ENCODE measurements at places on chromosomes 4 and X.

- DNase-seq = no peak
Measured at GRCh38 chr4:63566658-63567057, 842.6 kb downstream of the TECRL start.

- no peak for DNase-seq
Measured at GRCh38 chr4:19130866-19131265, 1109.3 kb upstream of the LCORL start.

- DNase-seq = no peak
Measured at GRCh38 chrX:147468600-147468999, 443.1 kb upstream of the FMR1 start.

GRCh38 chrX:12965131-12965940 is 9.6 kb upstream of the TMSB4X start:
- no peak for DNase-seq

- no peak for DNase-seq
Measured at GRCh38 chr4:123741906-123742305, 345.3 kb downstream of the SPRY1 start.

DNA sequence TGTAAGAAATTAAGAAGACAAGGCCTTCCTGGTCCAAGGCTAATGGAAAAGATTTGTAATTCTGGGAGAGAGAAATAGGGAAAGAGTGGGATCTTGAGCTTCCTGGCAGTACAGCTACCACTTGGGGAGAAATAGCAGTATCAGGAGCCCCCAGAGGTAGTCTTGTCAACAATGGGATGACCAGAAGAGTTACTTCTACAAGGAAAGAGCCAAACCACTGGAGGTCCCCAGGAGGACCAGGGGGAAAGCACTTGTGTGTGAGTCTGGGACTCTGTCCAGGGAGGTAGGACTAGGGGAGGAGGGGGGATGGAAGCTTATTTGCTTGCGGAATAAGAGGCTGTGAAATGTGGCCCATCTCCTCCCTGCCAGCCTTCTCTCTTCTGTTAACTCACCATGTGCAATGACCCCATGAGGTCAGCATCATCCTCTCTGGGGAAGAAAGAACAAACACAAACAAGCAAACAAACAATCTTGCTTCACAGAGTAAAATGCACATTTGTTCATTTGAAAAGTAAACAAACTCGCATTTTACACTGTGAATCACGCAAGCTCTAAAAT is 160.1 kb downstream of the STK32B start:
- DNase-seq = no peak

GRCh38 chrX:48626401-48627298 is 29.4 kb downstream of the WDR13 start:
- DNase-seq = no peak

- DNase-seq = no peak
Measured at GRCh38 chrX:78384486-78384885, 57.1 kb upstream of the CYSLTR1 start.

DNA sequence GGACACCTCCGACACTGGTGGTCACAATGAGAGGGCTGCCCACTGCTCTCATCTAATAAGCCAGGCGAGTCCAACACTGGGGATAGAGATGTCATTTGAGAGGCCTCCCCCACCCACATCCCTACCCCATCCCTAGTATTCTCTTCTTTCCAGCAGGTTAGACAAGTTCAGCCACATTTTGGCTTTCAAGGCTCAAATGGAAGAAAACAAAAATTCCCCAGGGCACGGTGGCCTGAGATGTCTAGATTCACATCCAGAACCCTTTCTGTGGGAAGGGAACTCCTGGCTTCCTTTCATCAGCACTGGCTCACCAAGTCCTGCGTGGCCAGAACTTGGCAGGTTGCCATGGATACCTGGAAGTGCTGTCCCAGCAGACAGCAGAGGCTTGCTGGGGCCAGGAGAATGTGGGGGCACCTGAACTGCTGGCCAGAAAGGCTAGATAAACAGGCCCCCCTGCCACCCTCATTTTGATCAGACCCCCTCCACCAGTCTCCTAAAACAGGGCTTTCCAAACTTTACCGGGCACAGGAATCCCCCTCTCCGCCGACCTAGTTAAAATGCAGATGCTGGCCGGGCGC is 1.3 kb upstream of the NYX start:
- DNase-seq = no peak

DNA sequence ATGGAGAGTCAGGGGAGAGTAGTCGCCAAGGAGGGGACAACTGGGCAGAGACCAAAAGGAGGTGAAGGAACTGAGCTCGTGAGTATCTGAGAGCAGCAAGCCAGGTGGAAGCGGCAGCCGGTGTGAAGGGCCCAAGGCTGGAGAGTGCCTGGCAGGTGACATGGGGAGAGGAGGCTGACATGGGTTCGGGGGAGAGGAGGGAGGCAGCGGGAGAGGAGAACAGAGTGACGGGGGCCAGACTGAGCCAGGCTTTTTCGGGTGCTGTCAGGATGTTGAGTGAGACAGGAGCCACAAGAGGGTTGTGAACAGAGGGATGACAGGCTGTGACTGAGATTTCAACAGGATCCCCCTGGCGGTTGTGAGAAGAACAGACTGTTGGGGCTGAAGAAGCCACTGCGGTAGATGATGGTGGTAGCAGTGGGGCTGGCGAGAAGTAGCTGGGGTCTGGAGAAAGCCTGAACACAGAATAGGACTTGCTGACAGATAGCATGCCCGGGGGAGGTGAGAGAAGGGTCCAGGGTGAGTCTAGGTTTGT is 5.7 kb downstream of the ELK1 start:
- DNase-seq = no peak

DNA sequence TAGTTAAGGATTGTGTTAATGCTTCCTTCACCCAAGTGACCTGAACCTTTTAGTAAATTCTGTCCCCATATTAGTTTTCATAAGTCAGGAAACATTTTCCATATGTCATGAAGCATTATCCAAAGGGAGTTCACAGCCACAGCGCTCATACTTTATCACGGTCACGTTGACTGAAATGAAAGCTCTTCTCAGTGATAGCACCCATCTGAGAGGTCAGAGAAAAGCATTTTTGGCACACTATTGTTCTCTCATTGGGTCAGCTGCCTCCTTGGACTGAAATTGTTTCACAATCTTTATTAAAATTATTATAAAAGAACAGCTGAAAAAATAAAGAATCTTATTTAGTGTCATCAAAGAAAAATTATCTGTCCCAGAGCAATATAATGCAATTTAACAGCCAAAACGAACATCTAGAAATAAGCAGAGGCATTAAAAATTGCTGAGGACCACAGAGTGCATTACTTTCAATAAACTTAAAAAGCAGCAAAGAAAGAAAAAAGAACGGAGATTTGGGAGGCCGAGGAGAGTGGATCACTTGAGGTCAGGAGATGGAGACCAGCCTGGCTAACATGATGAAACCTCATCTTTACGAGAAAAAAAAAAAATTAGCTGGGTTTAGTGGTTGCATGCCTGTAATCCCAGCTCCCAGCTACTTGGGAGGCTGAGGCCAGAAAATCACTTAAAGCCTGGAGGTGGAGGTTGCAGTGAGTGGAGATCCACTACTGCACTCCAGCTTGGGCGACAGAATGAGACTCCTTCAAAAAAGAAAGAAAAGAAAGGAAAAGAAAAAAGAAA is 680.8 kb upstream of the FAM241A start:
- DNase-seq = no peak

GRCh38 chrX:120426599-120426998 is 42.5 kb downstream of the LAMP2 start:
- DNase-seq = no peak

DNA sequence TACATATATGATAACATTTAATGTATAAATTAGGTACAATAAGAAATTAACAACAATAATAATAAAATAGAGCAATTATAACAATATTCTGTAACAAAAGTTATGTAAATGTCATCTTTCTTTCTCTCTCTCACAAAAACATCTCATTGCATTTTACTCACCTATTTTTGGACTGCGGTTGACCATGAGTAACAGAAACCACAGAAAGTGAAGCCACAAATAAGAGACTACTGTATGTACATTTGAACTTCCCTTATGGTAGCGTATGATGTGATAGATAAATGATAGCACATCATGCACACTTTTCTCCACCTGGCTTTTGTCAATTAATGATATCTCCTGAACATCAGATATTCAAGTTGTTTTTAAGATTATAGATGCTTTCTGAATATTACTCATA is 80.5 kb downstream of the HNRNPD start:
- DNase-seq = no peak

DNA sequence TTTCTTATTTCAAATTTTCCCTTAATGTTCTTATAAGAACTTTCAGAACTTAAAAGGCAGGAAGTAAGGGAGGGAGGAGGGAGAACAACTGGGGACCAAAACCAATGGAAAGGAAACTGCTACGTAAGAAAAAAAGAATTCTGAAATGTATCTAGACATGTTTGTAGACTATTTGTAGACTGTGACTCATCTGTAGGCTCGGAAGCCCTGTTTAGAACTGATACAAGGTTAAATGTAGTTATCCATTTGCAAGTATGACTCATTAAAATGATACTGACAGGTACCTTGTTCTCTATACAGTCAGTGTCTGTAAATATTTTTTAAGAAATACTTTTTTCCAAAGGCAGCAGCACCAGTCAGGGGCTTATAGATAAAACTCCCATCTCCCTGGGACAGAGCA is 202.0 kb downstream of the DHX15 start:
- no peak for DNase-seq

- DNase-seq = no peak
Measured at GRCh38 chr4:81453024-81453423, 18.7 kb downstream of the RASGEF1B start.

GRCh38 chrX:19599253-19599652 is 83.9 kb upstream of the MAP3K15 start:
- no peak for DNase-seq

DNA sequence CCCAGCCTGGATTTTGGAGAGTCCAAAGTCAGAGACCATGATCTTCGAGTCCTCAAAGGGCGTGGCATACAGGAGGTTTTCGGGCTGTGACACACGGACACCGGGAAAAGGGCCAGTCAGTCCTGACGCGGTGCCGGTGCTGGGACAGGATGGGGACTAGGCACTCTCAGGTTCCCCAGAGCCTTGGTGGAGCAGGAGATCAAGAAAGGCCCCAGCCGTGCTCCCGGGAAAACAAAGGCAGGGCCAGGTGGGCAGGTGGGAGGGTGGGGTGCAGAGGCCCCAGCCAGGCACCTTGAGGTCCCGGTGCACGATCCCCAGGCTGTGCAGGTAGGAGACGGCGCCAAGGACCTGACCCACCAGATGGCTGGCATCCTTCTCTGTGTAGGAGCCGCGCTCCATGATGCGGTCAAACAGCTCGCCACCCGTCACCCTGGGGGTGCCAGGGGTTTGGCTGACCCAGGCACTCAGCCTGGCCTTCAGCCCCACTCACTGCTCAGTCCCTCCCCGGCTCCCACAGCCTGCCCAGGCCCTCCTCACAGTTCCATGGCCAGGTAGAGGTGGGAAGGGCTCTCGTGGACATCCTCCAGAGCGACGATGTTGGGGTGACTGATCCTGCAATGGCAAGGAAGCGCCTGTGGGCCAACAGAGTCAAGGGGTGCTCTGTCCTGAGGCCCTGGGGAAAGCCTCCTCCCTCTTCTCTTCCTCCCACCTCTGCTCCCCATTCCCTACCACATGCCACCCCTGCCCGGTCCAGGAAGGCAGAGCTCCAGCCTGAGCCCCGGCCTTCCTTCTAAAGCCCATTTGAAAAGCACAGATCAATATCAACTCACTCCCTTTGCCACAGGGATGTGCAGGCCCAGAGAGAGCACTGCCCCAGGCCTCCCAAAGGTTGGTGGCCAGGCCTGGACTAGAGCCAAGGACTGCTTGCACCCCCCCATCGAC is 1.8 kb downstream of the PNCK start:
- DNase-seq = no peak

DNA sequence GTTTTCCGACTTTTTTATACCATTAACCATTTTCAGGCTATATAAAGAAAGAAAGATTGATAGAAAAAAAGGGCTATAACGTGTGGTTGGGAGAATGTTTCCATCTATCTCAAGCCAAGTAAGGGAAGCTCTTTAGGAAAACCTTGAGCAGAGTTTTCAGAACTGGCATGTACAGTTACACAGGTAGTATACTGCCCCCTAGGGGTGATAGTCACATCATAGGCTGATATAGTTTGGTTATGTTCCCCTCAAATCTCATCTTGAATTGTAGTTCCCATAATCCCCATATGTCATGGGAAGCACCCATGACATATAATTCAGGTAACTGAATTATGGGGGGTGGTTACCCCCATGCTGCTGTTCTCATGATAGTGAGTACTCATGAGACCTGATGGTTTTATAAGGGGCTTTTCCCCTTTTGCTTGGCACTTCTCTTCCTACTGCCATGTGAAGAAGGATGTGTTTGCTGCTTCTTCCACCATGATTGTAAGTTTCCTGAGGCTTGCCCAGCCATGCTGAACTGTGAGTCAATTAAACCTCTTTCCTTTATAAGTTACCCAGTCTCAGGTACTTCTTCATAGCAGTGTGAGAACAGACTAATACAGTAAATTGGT is 186.8 kb downstream of the TMA16 start:
- DNase-seq = no peak

DNA sequence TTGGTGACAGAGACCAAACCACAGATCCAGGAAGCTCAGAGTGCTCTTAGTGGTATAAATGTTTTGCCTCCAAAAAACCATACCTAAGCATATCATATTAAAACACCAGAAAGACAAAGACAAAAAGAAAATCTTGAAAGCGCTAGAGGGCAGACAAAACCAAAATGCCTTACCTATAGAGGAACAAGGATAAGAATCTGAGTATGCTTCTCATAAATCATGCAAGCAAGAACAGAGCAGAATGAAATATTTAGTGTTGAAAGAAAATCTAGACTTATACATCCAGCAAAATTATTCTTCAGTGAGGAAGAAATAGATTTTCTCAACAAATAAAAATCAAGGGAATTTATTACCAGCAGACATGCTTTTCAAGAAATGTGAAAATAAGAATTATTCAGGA is 941.0 kb upstream of the INTU start:
- DNase-seq = no peak

GRCh38 chrX:112784692-112785091 is 55.9 kb downstream of the AMOT start:
- DNase-seq = no peak

- DNase-seq = no peak
Measured at GRCh38 chrX:72492499-72492898, 80.1 kb downstream of the HDAC8 start.

GRCh38 chrX:75648803-75649588 is 126.2 kb upstream of the ZDHHC15 start:
- no peak for DNase-seq

DNA sequence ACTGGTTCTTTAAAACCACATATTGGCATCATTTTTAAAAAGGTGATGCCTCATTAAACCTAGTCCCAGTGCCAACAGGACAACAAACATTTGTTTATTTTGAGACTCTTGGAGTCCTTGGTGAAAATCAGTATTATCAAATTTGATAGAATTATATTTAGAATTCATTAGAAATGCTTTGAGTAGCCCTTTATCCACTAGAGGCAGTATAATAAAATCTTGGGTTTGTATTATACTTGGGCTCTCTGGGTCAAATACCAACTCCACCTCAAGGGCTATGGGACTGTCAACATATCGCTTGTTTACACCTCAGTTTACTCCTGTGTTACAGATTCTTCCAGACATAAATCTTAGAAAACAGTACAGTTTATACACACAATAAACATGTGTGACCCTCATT is 335.7 kb upstream of the FSTL5 start:
- DNase-seq = no peak

Data from GM18507 (cell line).